Anterior cingulate cortex (tissue), 58 donors: ENCODE measurements at places on chromosomes 12 and 14.

DNA sequence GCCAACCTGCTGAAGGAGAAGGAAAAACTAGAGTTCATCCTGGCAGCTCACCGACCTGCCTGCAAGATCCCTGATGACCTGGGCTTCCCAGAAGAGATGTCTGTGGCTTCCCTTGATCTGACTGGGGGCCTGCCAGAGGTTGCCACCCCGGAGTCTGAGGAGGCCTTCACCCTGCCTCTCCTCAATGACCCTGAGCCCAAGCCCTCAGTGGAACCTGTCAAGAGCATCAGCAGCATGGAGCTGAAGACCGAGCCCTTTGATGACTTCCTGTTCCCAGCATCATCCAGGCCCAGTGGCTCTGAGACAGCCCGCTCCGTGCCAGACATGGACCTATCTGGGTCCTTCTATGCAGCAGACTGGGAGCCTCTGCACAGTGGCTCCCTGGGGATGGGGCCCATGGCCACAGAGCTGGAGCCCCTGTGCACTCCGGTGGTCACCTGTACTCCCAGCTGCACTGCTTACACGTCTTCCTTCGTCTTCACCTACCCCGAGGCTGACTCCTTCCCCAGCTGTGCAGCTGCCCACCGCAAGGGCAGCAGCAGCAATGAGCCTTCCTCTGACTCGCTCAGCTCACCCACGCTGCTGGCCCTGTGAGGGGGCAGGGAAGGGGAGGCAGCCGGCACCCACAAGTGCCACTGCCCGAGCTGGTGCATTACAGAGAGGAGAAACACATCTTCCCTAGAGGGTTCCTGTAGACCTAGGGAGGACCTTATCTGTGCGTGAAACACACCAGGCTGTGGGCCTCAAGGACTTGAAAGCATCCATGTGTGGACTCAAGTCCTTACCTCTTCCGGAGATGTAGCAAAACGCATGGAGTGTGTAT is 2.4 kb downstream of the FOS start:
- no peak for DNase-seq

- no peak for DNase-seq
Measured at GRCh38 chr12:41045509-41045908, 142.6 kb upstream of the PDZRN4 start.

DNA sequence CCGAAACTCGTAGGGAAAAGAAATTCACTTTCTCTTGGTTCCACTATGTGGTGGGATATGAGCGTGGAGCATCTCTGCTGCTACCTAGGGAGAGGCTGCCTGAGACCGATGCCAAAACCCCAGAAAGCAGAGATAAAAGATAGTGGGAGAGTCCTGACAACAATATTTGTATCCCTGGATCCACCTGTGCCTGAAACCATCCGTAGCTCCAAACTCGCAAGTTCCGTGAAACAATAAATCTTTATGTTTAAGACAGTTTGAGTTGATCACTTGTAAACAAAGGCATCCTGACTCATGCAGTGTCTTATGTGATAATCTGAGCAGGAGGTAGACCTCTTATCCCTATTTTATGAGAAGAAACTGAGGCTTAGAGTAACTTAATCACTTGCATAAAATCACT is 2.9 kb downstream of the MAP1LC3B2 start:
- DNase-seq = no peak

- DNase-seq = no peak
Measured at GRCh38 chr12:98751580-98752115, 106.6 kb downstream of the APAF1 start.

DNA sequence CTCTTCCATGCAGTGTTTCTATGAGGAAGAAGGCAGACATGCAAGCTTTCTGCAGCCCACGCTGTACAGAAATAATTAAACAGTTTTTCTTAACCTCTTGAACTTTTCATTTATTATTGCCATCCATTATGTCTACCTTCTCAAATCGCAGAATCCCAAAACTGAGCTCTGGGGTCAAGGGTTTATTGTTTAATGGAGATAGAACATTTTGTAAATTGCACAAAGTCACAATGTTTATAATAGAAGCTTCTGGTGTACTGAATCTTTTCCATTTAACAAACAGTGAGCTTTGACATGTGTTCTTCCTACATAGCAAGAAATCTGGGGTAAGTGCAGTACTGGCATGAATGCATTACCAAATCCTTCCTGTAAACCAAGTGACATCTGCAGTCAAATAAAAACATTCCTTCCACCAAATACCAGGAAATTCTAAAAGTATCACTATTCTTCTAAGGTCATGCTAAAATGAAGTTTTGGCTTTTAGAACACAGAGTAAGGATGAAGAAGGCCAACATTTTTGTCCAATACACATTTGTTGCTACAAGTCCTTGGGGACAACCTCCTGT is 385.3 kb upstream of the DDHD1 start:
- no peak for DNase-seq

DNA sequence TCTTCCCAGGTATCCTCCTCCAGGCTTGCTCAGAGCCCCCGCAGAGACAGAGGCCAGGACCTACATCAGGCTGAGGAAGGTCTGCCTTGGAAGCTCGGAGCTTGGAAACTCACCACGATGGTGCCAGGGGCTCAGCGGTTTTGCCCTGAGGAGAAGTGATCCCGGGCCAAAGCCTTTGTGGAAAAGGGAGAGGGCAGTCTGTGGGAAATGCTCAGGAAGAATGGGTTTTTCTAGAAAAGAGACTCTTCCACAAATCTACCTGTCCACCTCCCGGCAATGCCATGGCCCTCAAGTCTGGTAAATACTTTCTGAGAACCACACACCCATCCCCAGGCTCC is 8.0 kb downstream of the KRT2 start:
- no peak for DNase-seq
